ENCODE measurements at places on chromosomes 3 and 15. TPM values are rescaled to one million over a fixed set of nuclear protein-coding genes. Genes with fewer than 3 reads are reported as not detected.

DNA sequence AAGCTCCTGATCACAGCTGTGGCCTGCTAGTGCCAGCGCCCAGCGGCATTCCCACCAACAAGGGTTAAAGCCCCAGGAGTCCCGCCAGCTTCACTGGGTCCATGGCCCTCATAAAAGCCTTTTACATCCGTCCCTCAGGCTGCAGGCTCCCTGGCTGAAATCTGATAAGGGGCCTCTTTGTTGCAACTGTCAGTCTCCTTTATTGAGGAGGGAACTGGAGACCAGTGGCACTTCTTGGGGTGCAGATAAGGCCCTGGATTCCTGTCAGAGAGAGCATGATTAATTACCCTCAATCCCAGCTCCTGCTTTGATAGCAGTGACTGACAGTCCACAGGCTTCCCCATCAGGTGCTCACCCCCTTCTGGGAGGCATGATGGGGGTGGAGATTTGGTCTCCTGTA lies 30.9 kb upstream of the CLK3 start:
- no peak for DNase-seq

DNA sequence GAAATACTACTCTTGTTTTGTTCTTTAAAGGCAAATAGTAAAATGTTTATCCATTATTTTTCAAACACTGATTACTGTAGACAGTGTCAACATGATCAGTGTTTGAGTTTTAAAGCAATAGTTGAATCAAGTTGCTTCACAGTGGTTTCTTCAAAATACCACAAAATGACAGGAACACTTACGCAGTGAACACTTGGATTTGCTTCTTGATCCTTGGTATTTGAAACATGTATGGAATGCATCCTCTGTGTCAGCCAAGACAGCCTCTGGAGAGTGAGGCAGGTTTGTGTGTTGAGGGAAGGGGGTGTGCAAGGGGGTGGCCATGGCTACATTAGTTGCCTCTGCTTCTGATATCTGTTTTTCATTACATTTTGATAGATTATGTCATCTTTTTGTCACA lies 413.0 kb downstream of the RBMS3 start:
- no peak for DNase-seq

AMT gene
- total RNA-seq, result 6.8 TPM

CYP1A2 gene
- not detected for total RNA-seq

GRCh38 chr3:127753898-127754410 lies 68.4 kb downstream of the MGLL start:
- DNase-seq, result no peak

GPR27 gene
- total RNA-seq, result 0.84 TPM
